ENCODE measurements at places on chromosomes 3 and 15.

GRCh38 chr3:33096093-33096868 lies 665 bp downstream of the GLB1 start:
- DNase-seq: peak; percentile 41

DNA sequence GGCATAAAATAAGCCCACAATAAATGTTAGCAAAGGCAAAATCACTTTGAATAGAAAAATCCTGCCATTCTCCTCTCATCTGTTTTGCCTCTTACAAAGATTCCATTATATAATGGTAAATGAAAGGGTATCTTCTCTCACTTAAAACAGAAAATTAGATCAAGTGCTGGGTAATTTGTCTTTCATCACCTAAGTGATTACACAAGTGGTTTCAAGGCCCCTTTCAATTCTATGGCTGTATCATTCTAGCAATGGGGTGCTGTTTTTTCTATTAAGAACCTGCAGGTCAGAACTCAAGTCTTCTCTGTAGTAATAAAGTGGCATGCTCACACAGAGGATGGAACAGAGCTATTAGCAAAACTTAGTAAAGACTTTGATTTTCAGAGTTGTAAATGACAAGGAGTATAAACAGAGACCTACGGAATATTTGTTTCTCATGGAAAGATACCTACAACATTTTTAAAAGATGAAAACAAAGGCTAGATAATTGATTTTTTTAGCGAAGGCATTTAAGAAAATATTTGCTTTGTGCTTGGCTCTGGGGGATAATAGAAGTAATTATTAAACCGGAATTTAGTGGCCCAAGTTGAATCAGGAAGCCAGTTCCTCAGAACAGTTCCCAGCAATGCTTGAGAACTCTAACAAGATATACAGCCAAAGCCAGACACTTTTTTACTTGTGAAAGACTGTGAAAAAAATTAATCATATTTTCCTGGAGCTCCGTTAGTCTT lies 137.4 kb downstream of the CMSS1 start:
- no peak for DNase-seq

DNA sequence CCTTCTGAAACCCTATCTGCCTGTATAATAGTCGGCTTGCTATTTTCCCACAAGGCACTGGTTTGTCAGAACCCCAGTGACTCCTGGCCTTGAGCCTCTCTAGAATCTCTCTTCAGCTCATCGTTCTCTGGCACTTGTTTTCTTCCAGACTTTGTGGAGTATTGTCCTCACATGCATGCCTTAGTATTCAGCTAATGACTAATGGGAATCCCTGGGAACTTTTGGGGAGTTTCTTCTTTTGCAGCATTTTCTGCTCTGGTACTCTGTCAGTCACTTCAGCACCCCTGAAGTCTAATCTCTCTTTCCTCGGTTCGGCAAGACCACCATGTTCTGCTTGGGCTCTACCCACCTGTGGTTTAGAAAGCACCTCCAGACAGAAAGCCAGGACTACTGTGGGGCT lies 35.8 kb upstream of the THRB start:
- no peak for DNase-seq

DNA sequence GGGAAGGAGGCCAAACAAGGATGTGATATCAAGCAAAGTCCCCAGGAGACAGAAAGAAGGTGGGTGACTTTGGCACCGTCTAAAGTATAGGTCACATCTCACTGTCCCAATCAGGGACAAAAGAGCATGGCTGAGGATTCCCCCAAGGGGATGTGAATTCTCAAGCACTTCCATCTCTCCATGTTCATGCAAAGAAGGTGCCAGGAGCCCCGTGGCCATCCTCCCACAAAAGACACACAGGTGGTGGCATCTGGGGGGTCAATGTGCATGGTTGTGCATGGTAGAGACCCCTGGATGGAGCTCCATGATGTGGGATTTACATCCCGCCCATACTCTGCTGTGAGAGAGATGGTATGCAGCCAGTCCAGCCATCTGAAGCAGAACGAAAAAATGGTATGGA lies 145.7 kb upstream of the CTDSPL start:
- no peak for DNase-seq

DNA sequence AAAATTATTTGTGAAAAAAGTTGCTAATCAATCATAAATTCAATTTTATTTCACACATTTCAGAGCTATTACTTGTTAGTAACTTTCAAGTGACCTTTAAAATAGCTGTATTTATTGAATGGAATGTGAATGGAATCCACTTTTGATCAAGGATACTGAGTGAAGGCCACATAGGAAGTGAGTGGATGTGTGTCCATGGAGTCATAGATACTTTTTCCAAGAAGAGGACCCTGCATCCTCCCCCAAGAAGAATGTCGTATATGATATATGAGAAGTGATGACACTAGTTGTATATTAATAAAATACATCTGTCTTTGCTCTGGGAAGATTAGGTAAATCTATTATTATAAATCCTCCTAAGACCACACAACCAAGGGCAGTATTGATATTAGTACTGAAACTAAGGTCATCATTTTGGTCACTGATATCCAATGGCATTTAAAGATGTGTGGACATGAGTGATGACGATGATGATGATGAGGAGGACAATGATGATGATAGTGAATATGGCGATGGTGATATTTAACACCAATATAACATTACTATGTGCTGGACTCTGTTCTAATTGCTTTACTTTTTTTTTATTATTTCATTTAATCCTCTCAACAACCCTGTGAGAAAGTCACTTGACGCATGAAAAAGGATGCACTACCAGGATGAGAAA lies 493.0 kb upstream of the NR2F2 start:
- no peak for DNase-seq

- no peak for DNase-seq
These were observed 33.6 kb downstream of the INTS14 start for GRCh38 chr15:65577129-65577996.

- DNase-seq: no peak
These were observed 104.9 kb upstream of the ST8SIA2 start for GRCh38 chr15:92288755-92289154.

- DNase-seq: no peak
These were observed 385.8 kb downstream of the C3orf38 start for GRCh38 chr3:88535563-88535962.

GRCh38 chr3:178352326-178353005 lies 183.8 kb upstream of the KCNMB2 start:
- no peak for DNase-seq

GRCh38 chr3:64399205-64399800 lies 174.0 kb upstream of the PRICKLE2 start:
- DNase-seq: no peak

DNA sequence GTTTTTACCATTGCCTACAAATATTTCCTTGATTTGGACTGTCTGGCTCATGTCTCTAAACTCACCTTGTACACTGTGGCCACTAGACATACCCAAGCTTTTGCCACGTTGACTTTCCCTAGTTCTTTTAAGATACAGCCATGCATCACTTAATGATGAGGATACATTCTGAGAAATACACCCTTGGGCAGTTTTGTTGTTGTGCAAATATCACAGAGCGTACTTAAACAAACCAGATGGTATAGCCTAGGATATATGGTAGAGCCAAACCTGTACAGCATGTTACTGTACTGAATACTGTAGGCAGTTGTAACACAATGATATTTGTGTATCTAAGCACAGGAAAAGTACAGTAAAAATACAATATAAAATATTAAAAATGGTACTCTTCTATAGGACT lies 5.5 kb downstream of the ARHGEF26 start:
- no peak for DNase-seq

DNA sequence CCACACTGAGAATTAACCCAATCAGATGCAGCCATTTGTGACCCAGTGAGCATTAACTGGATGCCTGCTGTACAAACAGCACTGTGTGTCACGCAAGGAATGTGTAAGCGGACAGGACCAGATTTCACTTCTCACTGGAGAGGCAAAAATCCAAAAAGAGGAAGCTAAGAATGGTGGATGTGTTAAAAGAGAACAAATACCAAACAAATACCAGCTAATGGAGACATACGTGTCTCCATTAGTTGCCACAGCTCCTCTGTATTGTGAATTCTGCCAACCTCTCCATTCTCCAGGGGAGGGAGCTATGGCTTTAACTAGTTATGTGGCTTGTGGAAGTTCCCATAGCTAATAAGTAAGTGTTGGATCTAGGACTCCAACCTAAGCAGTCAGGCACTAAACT lies 2.6 kb downstream of the LTF start:
- no peak for DNase-seq

- DNase-seq: peak; percentile 47
These were observed 21.4 kb downstream of the CCR1 start for GRCh38 chr3:46186471-46187340.

DNA sequence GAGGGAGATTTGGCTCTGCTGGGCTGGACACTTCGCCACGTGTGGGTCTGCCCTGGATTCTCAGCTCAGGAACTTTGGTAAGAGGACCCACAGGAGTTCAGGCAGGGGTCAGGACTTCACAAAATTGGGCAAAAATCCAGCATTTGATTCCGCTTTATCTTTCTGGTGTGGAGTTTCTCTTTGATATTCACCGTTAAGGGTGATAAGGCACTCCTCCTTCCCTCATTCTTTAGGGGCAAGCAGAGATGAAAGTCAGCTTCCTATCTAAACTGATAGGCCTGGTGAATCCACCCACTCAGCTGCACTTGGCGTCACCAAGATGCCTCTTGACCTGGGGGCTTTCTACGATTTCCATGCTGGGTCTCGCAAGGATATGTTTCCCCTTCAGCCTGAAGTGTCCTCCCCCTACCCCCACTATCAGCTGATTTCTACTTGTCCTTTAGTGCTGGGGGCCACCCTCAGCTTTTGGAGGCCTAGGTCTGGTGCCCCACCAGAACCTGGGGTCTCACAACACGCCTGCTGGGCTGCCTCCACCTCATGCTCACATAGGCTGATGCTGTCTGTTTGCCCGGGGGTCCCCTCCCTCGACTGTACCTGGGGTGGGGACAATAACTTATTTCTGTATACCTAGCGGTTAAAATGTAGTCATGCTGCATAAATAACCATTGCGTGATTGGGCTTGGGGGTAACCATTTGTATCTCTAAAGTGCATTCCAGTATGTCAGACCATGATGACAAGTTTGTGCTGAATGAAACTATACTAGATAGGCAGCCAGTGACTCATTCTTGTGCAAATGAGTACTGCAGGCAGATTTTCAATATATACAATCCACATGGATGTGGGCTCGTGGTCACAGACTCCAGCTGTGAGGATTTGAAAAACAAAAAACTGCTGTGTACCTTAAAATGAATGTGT lies 248.3 kb downstream of the ADAMTS17 start:
- DNase-seq: no peak

- no peak for DNase-seq
These were observed 321.0 kb upstream of the NAALADL2 start for GRCh38 chr3:174538151-174538550.

GRCh38 chr3:195582947-195583346 lies 793 bp downstream of the APOD start:
- no peak for DNase-seq

DNA sequence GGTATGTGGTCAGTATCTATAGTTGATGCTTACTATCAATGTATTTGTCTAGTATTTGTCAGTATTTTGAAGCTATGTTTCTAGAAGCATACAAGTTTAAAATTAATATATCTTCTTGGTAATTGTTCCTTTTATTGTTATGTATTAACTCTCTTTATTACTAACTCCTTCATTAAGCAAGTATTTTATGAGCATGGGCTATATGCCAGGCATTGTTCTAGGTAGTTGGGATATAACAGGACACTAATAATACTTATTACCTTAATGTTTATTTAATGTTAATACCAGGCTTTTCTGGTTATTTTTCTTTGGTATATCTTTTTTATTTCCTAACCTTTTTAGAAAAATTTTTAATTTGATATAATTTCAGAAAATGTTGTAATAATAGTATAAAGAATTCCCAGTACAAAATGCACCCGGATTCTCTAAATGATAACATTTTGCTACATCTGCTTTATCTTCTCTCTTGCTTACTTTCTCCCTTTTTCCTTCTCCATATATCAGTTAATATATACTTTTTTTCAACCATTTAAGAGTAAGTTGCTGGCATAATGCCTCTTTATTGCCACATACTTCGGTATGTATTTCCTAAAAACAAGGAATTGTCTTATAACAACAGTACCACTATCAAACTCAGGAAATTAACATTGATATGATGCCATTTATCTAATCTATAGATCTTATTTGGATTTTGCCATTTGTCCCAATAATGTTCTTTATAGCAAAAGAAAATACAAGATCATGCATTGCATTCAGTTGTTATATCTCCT lies 30.9 kb downstream of the LRRC49 start:
- no peak for DNase-seq

- no peak for DNase-seq
These were observed 59.1 kb upstream of the TLE3 start for GRCh38 chr15:70156671-70157271.

DNA sequence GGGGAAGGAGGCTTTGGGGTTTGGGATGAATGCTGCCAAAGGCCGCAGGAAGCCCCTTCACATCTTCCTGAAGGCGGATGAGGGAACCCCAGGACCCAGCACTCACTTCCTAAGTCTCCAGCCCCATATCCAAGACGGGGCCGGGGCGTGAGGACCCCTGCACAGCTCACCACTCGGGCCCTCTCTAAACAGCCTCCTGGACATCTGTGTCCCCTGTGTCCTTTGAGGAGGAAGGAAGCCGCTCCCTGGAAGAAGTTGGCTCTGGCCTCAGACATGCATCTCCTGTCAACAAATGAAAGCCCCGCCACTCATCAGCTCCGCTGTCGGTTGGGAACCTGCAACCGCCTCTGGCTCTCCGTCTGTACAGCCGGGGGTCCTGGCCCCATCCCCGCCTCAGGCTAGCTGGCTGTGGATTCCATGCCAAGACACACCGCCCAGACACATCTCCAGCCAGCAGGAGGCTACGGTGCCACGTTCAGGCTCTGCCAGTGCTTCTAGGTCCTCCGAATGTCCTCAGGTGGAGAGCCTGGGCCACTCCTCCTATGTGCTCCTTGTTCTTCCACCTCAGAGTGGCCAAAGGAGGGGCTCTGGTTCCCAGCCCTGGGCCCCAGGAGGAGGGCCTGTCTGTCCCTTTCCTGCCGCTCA lies 140.0 kb upstream of the MEF2A start:
- no peak for DNase-seq

DNA sequence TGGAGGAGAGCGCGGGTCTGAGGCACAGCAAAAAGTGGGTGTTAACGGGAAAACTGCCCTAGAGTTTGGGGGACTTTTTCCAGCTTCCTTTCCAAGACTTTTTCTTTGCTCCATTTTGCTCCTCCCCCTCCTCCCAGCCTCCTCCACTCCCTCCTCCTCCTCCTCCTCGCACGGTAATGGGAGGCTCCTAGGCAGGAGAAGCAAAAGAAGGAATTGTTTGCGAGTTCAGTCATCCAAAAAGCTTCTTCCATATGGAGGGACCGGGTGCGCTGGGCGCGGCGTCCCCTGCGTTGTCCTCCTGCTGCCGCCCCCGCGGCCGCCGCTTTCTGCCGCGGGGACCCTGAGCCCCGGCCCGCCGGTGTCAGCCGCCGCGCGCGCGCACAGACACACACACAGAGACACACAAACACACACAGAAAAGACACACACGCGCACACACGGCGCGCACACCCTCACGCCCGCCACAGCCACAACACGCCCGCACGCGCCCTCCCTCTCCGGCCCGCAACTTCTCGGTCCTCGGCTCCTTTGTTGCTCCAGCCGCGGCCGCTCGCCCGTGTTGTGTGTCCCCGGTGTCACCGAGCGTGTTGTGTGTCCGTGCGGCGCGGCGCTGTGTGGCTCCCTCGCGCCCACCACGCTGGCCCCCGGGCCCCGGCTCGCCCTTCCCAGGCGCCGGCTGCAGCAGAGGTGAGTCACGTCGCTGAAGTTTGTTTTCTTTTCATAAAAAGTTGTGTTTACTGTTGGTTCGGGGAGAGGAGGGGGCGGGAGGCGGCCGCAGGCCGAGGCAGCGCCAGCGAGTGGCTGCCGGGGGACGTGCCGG lies at the start of gene BOC:
Gene BOC (plus strand): TSS at position 228 of the 820 bp plus-strand sequence. CDS start 38,246 bp downstream, outside the sequence.
- DNase-seq: no peak

All from CD4-positive, alpha-beta T cell treated with Interleukin-2 at 100 ng/mL for 4 hours (primary cell).